ENCODE measurements at places on chromosomes 1 and 21.
A peak's percentile ranks its signal among the peaks of the same experiment; 100 is the strongest.

GRCh38 chr1:33061834-33062233 lies 19.1 kb upstream of the AZIN2 start:
- DNase-seq: no peak

GRCh38 chr1:78090472-78091133 lies 44.8 kb downstream of the GIPC2 start:
- DNase-seq: no peak

- no peak for DNase-seq
Measured at GRCh38 chr1:66227966-66228365, 306.0 kb upstream of the SGIP1 start.

DNA sequence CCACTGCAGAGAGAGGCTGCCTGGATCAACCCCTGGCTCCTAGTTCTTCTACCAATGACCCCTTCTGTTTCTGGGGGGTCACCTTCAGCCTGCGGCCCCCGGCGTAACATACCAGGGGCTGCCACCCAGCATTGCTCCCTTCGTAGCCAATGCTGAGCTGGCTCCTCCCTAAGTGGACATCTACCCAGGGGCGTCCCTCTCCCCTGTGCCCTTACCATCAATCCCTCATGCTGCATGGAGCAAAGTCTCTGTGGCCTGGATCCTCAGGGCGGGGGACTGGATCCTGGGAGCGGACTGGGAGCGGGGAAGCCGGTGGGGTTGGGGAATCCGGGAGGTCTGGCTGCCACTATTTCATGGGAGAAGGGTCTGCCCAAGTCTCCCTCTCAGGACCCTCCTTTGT lies 28.6 kb downstream of the TRIM67 start:
- DNase-seq: no peak

DNA sequence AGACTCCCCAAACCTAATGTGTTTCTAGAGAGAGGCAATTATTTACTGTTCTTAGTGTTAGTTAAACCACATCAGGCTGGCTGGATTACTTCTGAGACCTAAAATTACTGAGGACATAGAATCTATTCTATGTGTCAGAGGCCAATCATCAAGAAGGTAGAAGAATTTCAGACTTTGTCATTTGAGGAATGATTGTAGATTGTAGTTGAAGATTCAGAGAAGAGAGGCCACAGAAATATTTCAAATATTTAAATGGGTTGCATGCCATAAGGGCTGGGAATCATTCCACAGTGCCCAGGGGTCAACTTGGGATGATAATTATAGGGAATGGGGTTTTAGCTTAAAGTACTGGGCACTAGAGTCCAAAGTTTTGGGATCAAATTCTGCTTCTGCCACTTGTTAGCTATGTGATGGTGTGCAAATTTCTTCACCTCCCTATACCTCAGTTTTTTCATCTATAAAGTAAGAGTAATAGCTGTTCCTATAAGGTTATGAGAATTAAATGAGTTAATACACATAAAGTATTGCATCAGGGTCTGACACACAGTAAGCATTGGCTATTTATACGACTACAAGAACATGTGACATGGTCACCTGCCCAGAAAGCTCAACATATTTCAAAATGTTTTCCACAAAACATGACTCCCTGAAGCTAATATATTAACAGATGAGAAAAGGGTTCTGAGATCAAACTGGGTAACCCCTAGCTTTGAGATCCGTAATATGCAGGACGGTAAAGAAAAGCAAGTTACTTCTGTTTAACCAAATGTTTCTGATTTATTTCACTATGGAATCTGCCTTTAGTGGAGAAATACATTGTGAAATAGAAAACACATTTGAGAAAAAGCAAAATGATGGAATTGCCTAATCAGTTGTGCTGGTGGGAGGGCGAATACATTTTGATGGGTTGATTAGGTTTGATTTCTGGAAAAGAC lies 69.7 kb upstream of the SPAG17 start:
- DNase-seq: no peak

GRCh38 chr1:227182012-227182411 lies 136.3 kb downstream of the CDC42BPA start:
- DNase-seq: no peak

DNA sequence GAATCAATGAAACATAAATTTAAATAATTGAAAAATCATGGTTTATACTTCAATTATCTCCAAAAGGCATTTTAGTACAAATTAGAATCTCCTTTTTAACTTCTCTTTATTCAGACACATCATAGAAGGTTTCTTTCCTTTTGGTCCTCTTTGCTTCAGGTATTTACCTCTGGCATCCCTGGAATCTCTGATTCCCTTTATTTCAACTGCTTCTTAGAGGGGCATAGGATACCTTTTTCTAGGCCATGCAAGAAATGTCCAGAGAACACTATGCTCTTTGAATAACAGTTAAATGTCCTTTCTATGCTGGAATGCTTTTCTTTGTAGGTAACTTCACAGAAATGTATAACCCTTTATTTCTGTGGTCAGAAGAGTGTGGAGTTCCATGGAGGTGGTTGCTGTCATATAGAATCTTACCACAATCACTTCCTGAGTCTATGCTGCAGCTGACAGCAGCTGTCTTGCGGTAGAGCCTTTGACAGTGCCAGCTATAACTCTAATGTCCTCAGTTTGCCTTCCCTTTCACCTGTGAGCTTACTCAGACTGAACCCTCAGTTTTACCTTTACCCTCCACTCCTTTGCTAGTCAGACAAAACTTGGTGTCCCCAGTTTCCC lies 8.6 kb downstream of the LAMC2 start:
- no peak for DNase-seq

DNA sequence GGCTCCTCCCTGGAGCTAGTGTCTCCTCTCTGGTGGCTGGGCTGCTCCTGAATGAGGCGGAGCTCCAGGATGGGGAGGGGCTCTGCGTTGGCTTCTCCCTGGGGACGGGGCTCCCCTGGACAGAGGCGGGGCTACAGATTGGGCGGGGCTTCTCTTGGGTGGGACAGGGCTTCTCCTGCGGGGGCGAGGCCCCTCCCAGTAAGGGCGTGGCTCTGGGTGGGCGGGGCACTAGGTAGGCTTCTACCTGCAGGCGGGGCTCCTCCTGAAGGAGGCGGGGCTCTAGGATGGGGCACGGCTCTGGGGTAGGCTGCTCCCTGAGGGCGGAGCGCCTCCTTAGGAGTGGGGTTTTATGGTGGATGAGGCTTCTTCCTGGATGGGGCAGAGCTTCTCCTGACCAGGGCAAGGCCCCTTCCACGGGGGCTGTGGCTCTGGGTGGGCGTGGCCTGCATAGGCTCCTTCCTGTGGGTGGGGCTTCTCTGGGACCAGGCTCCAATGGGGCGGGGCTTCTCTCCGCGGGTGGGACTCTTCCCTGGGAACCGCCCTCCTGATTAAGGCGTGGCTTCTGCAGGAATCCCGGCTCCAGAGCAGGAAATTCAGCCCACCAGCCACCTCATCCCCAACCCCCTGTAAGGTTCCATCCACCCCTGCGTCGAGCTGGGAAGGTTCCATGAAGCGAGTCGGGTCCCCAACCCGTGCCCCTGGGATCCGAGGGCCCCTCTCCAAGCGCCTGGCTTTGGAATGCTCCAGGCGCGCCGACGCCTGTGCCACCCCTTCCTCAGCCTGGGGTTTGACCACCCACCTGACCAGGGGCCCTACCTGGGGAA lies 22.7 kb upstream of the ARF1 start:
- DNase-seq: no peak

- no peak for DNase-seq
Measured at GRCh38 chr21:26982767-26983166, 15.9 kb upstream of the ADAMTS5 start.

DNA sequence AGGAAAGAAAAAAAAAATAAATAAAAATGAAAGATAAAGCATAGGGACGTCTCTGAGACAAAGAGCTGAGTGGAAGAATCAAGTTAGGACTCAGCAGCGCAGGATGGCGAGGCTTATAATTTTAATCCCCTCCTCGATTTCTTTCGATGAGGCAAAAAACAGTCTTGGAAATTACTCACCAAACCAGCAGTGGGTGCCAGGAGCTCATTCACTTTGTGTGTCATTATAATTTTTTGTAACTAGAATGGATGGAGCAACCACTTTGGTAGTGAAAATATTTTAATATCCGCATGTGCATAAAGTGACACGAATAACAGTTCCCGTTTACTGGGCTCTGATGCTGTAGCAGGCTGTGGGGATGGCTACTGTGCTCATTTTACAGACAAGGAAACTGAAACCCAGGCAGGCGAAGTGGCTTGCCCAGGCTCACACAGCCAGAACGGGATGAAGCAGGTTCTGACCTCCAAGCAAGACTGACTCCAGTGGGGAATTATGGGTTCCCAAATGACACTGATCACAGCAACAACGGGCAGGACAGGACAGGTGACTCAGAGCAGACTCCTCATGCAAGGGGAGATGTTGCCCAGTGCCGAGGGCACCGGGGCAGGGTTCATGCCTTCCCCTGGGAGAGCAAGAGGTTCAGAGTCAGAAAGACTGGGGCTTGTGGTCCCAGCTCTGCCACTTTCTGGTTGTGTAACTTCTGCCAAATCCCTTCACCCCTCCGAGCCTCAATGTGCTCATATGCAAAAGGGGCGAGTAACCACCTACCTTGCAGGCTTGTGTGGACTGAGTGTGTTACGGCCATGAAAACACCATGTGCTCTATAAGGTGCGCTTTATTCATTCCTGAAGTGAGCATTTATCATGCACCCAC lies 63.6 kb downstream of the RUNX3 start:
- DNase-seq: no peak

GRCh38 chr21:46557469-46557868 lies 47.4 kb downstream of the S100B start:
- no peak for DNase-seq

DNA sequence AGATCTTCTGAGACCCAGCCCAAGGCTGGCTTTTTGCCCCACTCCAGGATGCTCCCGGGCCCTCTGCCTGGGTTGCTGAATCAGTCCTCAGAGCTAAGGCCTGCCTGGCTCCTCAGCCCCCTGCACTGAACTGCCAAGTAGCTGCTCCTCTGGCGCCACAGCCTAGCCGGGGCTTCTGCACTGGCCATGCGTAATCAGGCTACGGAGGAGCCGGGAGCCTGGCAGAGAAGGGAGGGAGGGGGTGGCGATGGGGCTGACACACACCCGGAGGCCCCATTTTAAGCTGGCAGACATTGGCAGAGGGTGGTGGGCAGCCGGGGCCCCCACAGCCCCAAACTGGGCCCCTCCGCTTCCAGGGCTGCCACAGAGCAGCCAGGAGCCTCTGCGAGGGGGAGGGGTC lies 38.7 kb downstream of the ALPL start:
- DNase-seq: no peak

DNA sequence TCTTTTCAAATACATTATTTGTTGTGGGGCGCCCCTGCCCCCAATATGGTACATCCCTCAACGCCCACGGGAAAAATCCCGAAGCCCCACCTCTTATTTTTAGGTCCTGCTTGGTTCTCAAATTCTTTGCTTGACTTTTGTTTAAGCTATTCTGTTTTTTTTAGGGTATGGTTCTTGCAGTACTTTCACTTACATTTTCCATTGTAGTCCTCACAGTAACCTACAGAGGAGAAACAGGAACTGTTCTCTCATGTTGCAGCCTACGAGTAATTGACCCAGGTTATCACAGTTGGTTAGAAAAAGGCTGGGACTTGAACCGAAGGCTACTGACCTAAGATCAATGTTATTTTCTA lies 697 bp upstream of the C21orf91 start:
- DNase-seq: peak; percentile 45

DNA sequence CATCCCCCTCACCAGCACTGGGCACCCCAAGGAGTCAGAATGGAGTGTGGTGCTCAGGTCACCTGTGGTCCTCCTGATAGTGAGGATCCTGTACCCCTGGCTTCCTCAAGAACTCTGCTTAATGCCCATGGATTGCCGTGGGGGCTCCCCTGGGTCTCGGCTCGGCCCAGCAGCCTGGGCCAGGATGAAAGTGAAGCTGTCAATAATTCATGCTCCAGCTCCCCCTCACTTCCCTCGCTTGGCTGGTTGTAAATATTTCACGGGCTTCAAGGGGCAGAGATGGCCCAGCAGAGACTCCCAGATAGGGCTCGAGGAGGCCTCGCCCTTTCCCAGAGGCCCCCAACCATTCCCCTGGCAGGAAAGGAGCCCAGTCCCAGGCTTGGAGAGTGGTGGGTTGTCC lies 42.6 kb upstream of the KCNA10 start:
- DNase-seq: no peak

- no peak for DNase-seq
Measured at GRCh38 chr1:10495952-10496351, 21.2 kb downstream of the PEX14 start.

GRCh38 chr1:5577255-5578040 lies 414.8 kb downstream of the NPHP4 start:
- DNase-seq: no peak

- no peak for DNase-seq
Measured at GRCh38 chr1:1062348-1063163, 11.6 kb downstream of the RNF223 start.

DNA sequence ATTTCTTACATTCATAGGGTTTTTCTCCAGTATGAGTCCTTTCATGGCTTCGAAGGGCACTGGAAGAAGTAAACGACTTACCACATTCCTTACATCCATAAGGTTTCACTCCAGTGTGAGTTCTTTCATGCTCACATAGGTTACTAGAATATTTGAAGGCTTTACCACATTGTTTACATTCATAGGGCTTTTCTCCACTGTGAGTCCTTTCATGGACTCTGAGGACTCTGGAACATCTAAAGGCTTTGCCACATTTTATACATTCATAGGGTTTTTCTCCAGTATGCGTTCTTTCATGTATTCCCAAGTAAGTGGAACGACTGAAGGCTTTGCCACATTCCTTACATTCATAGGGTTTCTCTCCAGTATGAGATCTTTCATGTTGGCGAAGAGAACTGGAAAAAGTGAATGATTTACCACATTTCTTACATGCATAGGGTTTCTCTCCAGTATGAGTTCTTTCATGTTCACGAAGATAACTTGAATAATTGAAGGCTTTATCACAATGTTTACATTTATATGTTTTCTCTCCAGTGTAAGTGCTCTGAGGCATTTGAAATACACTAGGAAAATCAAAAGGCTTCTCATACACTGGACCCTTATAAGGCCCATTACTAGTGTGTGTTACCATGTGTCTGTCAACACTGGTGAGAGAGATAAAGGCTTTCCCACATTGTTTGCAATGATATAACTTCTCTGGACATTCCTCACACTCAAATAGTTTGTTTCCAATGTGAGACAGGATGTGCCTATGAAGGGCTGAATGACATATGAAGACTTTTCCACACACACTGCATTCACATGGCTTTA lies 29.9 kb upstream of the ZNF695 start:
- DNase-seq: no peak

All from SIG-M5 (cell line).